Psoas muscle (tissue), 8 donors: ENCODE measurements at places on chromosomes 2 and 18. TPM values are rescaled to one million over a fixed set of nuclear protein-coding genes. Genes with fewer than 3 reads are reported as not detected.

- DNase-seq, result no peak
These were observed 524.1 kb upstream of the CNTNAP5 start for GRCh38 chr2:123500988-123501387.

The ITM2C gene
- 20.3 TPM for total RNA-seq

The CRYBA2 gene
- total RNA-seq, result not detected

DNA sequence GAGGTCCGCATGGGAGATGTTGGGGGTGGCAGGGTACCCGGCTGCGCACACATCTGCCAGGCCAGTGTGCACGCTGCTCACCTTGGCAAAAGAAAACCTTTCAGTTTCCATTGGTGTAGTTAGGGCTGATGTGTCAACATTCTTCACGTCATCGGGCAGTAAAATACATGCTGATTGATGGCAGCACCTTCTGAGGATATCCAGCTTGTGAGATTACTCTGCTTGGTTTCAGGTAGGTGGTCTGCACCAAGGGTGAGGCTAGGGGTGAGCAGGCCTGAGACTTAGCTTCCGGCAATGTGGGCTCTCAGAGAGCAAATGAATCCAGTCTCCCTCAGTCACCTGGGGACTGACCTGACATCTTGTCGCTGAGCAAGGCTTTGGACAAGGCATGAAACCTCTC is 19.3 kb upstream of the ACKR3 start:
- DNase-seq, result no peak

DNA sequence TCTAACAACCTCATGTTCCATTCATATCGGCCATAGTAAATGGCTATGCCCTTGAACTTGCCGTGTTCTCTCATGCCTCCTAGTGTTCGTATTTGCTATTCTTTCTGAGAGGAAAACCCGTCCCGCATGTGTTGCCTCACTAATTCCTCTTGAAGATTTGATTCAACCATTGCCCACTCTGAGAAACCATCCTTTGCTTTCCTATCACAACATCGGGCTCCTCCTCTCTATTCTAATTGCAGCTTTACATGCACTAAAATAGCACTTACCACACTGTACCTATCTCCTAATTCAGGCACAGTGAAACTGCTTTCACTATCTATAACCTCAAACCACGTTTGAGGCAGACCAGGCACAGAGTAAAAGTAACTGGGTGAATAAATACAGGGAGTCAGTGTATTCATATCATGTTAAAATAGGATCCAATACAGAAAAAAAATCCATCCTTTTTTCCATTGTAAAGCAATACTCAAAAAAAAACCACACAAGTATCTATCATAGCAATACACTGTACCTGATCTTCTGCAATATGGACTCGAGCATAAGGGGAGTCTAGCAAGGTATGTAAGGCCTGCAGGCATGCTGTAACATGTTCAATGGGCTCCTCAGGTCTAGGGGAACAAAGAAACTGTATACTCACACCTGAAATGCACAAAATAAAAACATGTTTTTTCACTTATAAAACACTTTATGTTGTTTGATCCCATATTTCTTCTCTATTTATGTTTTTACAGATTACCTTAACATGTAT is 39.0 kb upstream of the STRN start:
- no peak for DNase-seq

The KRTCAP3 gene
- total RNA-seq, result not detected

- no peak for DNase-seq
These were observed 198.8 kb downstream of the NDUFA10 start for GRCh38 chr2:239826376-239826775.

The PSMA8 gene
- total RNA-seq, result not detected

The SMAD7 gene
- total RNA-seq, result 12.0 TPM

The CMPK2 gene
- 3.4 TPM for total RNA-seq

- no peak for DNase-seq
These were observed 731.0 kb upstream of the LRATD1 start for GRCh38 chr2:13901526-13901925.

- peak; percentile 23 for DNase-seq
These were observed 22.7 kb upstream of the ACTG2 start for GRCh38 chr2:73870084-73870483.

DNA sequence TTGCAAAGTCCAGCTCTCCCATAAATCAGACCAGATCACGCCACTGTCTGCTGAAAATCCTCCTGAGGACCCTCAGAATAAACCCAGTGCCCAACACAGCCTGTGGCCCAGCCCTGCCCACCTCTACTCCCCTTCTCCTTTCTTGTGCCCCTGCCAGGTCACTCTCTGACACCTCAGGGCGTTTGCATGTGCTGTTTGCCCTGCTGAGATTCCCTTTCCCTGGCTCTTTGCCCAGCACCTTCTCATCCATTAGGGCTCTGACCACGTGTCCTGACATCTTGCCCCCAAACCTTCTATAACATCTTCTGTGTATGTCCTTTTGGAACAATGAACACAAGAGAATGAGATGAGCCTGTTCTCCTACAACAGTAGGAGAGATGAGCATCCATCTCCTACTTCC is 18.5 kb upstream of the NMUR1 start:
- DNase-seq, result no peak

The MREG gene
- 0.64 TPM for total RNA-seq

The SPP2 gene
- total RNA-seq, result not detected

DNA sequence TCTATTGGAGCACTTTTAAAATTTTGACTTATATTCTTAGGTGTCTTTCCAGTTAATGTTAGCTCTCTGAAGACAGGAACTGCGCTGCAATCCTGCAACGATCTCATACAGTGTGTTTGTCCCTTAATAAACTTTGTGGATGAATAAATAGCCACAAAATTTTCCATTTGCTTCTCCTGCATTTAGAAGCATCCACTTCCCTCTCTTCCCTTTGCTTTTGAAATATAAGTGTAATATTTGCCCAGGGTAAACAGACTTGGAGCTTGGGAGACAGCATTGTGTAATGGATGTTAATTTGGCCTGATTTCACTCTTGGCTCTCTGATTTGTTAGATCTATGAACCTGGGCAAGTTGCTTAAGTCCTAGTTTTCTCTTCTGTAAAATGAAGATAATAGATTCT is 58.2 kb upstream of the CD28 start:
- DNase-seq, result no peak

DNA sequence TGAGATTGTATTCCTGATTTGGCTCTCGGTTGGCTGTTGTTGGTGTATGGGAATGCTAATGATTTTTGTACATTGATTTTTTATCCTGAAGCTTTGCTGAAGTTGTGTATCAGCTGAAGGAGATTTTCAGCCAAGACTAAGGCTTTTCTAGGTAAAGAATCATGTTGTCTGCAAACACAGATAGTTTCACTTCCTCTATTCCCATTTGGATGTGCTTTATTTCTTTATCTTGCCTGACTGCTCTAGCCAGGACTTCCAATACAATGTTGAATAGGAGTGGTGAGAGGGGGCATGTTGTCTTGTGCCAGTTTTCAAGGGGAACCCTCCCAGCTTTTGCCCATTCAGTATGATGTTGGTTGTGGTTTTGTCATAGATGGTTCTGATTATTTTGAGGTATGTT is 90.4 kb downstream of the CYP26B1 start:
- no peak for DNase-seq

DNA sequence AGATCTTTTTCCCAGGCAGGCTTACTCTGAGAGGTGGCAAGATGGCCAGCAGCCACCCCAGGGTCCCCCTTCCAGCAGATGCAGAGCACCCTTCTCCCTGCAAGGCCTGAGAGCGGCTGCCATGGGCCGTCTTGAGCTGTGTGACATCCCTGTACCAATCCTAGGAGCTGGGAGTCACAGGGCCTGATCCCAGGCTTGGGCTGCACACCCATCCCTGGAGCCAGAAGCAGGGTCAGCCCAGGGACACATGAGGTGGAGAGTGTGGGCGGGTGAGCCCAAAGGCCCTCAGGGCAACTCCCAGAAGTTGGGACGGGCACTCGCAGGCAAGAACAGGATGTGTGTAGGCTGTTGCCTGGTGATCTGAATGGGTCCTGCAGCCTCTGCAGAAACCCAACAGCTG is 40.5 kb downstream of the CROCC2 start:
- DNase-seq, result peak; percentile 6

The TRAPPC8 gene
- 36.8 TPM for total RNA-seq

The FLACC1 gene
- 1.9 TPM for total RNA-seq

DNA sequence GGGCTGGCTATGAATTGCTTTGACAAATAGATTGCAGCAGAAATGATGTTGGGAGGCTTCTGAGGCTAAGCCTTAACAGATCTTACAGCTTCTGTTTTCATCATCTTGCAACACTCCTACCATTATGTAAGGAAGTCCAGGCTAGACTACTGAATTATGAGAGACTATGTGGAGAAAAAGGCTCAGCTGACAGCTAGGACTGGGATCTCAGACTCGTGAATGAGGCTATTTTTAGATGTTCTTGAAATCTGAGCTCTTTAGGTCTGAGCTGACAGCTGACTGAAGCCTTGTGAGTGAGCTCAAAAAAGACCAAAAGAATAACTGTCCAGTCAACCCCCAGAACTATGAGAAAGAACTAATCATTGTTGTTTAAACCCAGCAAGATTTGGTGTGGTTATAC is 70.3 kb downstream of the VWC2L start:
- DNase-seq, result no peak

DNA sequence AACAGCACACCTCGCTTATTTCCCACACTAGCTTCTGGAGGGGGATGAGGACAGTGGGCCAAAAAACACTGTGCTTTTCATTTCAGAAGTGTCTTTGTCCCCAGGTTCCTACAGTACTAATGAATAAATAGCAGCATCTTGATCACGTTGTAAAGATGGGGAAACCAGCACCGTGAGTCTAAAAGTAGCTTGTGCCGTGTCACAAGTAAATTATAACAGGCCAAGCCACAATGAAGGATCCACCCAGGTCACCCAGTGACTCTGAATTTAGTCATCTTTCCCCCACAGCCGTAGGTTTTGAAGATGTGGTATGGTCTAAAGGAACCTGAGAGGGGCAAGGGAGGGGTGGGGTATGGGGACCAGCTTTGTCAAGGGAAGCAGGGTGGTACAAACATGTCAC is 8.8 kb downstream of the FZD7 start:
- DNase-seq, result no peak

DNA sequence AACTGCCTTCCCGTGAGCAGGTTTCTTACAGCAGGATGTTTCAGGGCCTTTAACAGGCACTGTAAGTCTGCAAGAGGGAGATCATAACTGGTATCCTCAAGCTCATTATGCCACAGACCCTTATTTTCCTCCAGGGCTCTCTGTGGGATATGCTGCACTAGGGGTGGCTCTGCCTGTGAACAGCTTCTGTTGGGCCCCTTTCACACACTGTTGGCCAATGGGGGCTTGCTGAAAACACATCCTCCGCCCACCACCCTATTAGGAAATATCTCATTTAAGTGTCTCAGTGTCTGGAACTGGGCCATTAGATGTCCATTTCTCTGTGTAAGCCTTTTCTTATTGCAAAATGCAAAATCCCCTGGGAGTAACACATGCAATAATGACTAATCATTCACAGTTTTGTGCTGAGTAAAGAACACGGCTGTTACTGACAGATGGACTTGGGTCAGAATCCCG is 414.3 kb upstream of the HS6ST1 start:
- DNase-seq, result no peak

DNA sequence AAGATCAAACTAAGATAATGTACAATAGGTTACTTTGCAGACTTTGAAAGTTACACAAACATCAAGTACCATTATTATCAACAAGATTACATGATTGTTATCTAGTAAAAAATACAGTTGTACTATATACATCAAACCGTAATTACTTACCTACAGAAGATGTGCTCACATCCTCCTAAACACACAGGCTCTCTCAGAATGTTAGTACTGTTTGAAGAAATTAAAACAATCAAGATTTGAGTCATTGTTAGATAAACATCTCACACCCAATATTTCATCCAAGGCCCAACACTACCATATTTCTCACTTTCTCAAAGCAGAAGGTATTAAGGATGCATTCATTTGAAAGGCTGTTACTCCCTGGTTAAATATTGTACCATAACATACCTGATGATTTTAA is 12.6 kb downstream of the BARD1 start:
- no peak for DNase-seq

DNA sequence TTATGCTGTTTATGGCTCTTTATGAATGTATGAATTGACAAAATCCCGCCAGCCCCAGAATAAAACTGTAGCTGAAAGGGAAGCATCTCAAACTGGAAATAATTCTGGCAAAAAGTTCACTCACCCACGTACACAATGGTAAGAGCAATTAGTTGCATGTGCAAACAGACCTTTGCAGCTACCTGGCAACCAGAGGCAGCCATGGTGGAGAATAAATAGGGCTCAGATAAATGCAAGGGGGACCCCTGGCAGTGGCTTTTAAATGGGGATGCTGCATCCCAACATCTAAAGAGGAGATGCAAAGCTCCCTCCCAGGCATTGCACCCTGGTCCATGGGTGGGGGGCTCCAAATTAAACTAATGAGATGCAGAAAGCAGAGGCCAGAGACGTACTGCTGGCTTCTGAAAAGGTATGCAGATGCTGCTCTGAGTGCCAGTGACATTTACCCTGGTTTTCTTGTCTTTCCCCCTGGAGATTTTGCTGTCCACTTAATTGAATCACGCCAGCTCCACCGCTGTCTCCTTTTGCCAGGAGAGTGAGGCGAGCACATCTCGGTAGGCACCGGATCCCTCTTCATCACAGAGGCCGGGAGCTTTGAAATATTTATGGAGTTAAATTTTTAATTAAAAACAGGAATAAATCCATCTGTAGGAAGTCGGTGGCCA is 126.6 kb upstream of the NRP2 start:
- no peak for DNase-seq

The RIT2 gene
- total RNA-seq, result not detected

- DNase-seq, result no peak
These were observed 143.1 kb downstream of the KCTD1 start for GRCh38 chr18:26405190-26405801.

- DNase-seq, result no peak
These were observed 58.8 kb downstream of the C2orf74 start for GRCh38 chr2:61220768-61221167.

DNA sequence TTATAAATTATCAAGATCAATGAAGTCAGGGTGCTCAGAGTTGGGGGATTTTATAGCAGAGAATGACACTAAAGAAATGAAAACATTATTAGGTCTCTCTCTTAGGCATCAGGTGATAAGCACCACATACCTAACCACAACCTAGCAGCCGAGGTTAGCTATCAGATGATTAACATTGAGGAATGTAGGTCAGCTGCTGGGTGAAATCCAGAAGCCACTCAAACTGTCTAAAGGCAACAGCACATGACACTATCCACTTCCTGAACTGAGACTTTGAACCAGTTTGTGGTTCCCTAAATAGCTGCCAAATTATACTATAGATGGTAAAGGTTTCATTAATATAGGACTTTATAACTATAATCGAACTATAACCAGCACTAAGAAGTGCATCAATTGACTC is 4.7 kb downstream of the EPG5 start:
- DNase-seq, result no peak

- DNase-seq, result peak; percentile 41
These were observed 54.3 kb downstream of the PKDCC start for GRCh38 chr2:42102024-42102590.

DNA sequence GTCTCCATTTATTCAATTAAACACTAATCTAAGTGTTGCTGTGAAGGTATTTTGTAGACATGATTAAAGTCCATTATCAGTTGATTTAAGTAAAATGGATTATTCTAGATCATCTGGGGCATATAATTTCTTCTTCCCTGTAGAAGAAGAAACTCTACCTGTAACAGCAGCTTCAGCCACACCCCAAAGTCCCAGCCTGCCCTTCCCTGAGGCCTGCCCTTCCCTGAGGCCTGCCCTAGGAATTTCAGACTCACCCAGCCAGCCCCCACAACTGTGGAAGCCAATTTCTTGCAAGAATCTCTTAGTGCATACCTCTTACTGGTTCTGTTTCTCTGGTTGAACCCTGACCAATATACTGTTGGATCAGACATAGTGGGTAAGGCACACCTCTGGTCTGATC is 13.4 kb upstream of the LAPTM4A start:
- DNase-seq, result no peak

The LGALSL gene
- 23.2 TPM for total RNA-seq

- DNase-seq, result no peak
These were observed 663.9 kb upstream of the LRRTM1 start for GRCh38 chr2:80968450-80968849.
